Stimulated activated CD8-positive, alpha-beta memory T cell treated with anti-CD3 and anti-CD28 coated beads, Interleukin-12 subunit alpha, Interleukin-12 subunit beta, amount 100 ng/mL, for 4 hours (primary cell): ENCODE measurements at places on chromosomes 3 and 15.

- no peak for DNase-seq
Measured at GRCh38 chr3:39144095-39144747, 9.2 kb downstream of the CSRNP1 start.

GRCh38 chr3:54121414-54122323, 683 bp upstream of the CACNA2D3 start:
- DNase-seq, result no peak

DNA sequence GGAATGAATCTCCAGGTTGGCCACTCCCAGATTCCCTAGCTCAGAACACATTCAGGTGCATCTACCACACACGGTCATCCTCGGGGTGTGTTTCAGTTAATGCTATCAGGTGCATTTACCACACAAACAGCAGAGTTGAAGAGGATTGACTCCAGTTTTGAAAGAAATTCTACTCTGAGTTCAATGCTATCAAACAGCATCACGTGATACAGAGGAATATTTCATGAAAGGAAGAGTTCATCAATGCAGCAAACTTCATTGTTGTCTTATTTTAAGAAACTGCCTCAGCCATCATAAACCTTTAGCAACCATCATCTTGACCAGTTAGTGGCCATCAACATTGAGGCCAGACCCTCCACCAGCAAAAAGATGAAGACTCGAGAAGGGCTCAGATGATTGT, 22.6 kb upstream of the LRRN1 start:
- no peak for DNase-seq

DNA sequence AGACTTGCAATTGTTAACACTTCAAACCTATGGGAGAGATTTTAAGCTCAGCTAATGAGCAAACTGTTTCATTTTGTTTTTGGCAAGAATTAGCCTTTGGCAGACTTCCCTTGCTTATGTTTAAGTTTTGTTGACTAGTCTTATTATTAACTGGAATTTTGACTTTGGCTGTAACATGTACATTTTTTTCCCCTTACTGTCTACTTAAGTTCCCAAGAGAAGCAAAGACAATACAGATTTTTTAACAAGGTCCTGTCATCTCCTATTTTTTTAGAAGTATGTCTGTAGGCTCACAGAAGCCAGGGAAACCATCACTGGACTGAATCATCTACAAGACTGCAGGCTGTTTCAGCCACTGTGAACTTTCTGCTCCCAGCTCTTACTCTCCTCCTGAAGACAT, 74.3 kb downstream of the DGKG start:
- DNase-seq, result no peak

DNA sequence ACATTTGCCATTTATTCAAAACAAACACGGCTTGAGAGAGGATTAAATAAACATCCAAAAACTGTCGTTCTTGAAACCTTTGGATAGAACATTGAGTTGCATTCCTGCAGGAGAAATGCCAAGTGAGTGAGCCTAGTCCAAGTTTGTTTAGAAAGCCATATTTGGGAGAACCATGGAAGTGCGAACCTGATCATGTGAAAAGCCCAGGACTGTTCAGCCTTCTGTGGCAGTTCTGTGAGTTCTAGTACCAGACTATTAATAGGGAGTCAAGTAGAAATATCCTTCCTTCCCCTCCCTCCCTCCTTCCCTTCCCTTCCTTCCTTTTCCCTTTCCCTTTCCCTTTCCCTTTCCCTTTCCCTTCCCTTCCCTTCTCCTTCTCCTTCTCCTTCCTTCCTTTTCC, 470.4 kb downstream of the LPP start:
- no peak for DNase-seq

DNA sequence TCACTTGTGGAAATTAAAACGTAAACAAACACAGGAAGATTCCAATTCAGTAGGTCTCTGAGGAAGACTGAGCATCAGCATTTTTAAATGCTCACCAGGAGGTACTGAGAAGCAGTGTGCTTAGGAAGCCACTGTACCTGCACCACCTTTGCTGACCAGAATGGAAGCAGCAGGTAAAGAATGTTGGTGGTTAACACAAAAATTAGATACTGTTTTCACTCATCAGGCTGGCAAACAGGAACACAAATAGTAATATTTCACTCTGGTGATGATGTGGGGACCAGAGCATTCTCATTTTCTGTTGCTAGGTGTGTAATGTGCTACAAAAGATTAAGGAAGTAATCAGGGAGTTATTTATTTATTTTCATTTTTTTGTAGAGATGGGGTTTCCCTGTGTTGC, 29.9 kb upstream of the GHSR start:
- DNase-seq, result no peak

DNA sequence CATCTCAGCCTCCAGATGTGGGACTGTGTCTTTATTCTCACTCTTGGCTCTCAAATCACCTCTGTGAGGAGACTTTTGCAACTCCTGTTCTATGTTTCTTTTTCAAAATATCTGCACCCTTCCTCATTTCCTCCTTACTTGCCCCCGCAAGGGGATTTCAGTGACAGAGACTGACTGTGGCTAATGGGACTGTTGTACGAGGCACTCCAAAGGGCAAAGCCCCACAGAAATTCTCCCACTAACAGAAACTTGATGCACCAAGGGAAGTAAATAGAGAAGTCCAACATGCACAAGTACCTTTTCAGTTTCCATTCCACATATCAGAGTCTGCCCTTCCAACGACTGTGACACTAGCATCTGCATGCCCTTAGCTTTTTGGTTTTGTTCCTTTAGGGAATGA, 69.7 kb downstream of the LRRK1 start:
- no peak for DNase-seq

GRCh38 chr3:50340448-50341329, at the start of gene RASSF1:
TSS of gene RASSF1 (minus strand) at chr3:50340836. CDS start at chr3:50340805, 31 bp downstream.
- DNase-seq, result peak; percentile 48

- DNase-seq, result peak; percentile 41
Measured at GRCh38 chr3:184777566-184778356, 34.2 kb upstream of the VPS8 start.

GRCh38 chr3:149384911-149385321, 7.5 kb upstream of the TM4SF1 start:
- DNase-seq, result no peak

DNA sequence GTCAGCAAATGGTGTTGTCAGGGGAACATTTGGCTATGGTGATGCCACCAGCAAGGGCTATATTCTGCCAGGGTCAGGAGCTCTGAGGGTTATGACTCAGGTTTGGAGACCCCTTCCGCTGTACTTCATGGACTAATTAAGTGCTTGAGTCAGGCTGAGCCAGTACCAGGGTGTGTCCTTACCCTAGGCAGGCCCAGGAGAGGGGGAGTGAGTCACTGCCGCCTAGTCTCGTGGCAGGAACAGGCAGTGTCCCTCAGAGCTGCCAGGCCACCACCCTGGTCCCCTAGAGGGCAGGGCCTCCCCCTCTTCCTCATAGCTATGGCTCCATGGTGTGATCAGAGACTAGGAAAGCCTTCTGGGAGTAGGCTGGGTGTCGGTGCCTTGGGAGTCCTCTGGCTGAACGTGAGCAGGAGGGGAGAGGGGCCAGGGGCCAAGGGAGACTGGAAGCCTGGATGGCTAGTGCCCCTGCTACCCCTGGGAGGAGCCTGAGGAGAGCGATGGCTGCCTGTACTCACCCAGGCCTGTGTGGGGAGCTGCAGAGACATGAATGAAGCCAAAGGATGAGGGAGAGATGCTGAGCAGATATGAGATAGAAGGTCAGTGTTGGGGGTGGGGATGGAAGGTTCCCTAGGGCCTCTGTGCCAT, 10.6 kb downstream of the MAPKAPK3 start:
- no peak for DNase-seq

DNA sequence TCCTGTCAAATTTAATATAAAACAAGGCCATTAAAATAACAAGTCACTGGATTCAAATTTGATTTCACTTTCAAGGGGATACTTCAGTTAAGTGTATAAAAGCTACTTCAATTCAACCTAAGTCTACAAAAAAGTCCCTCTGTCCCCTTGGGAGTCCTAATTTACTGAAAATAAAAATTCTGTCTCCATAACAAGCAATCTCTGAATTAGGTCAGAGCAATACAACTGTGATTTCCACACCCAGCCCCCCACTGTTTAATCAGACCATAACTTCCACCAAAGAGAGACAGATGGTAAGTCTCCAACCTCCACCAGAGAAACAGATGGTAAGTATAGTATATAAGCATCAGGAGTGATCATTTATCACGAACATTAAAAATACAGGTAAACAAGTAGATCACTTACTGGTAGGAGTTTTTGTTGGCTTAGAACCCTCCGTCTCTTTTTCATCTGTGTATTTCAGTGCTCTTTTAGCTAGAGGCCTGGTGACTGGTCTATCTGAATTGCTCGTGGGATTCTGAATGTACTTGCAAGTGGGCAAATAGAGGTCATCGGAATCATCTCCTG, 12.1 kb downstream of the SGO1 start:
- no peak for DNase-seq

- DNase-seq, result peak; percentile 42
Measured at GRCh38 chr3:51391566-51392354, 675 bp downstream of the RBM15B start.

GRCh38 chr3:156317462-156318074, 197.2 kb downstream of the KCNAB1 start:
- DNase-seq, result no peak

GRCh38 chr3:106728315-106729098, 648.7 kb upstream of the CCDC54 start:
- DNase-seq, result no peak

DNA sequence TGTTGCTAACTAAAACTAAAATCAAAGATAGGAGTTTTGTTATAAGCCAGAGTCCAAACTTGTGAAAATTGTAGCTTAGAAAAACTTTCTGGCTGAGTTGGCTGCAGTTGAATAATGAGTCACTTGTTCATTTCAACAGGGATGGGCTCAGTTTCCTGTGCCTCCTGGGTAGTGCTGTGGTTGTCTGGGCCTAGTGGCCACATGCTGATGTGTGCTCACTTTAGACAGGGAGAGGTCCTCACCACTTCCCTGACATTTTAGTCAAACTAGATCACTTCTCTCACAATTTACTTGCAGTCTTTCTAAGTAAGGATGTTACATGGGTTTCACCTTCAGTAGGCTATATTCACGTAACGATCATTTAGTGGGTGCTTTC, 6.3 kb upstream of the UBE2Q2 start:
- DNase-seq, result peak; percentile 19

- DNase-seq, result no peak
Measured at GRCh38 chr3:187305881-187306280, 14.3 kb upstream of the MASP1 start.

- no peak for DNase-seq
Measured at GRCh38 chr15:31252171-31252785, 74.4 kb upstream of the KLF13 start.

- no peak for DNase-seq
Measured at GRCh38 chr3:59444294-59444671, 394.5 kb upstream of the CFAP20DC start.

GRCh38 chr3:31634476-31634875, 101.8 kb downstream of the STT3B start:
- no peak for DNase-seq

DNA sequence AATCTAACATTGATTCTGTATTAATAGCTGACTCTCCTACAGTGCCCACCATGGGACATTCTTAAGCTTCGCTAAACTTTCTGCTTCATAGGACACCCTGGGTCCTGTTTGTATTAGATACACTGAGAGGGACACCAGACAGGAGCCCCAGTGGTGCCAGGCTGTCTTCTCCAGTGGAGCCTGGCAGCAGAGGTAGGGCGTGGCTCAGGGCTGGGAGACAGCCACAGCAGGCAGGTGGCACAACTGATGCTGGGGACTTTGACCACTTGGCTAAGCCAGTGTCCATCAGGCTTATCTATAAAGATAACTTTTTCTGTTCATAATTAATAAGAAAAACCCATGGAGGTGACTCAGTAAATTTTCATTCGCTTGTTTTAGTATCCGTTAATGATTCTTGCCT, 21.8 kb downstream of the NIPA1 start:
- DNase-seq, result no peak

- no peak for DNase-seq
Measured at GRCh38 chr3:189567322-189567721, 63.9 kb upstream of the TP63 start.

DNA sequence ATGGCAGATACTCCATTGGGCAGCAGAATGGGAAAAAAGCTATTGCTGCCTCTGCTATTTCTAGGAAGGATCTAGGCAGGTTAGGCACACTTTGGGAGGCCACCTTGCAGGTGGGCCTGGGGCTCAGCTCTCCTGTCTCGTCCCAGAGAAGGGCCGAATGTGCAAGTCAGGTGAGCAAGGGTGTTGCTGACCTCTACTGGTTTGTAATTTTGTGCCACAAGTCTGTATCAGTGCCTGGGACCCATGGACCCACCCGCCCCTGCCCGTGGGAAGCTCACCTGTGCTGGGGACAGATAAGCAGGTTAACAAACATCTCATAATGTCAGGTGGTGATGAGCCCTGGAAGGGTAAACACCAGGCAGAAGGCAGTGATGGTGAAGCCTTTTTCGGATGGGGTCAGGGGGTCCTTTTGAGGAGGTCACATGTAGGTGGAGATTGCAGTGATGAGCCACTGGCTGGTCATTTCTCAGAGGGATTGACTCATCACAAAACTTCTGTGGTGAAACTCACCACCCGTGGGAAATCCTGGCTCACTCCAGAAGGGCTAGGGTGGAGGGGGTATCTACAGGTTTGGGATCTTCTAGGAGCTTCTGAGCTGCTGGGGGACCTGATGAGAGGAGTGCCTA, 161.3 kb downstream of the KLF13 start:
- no peak for DNase-seq

GRCh38 chr3:102478160-102478559, 43.3 kb downstream of the ZPLD1 start:
- no peak for DNase-seq

DNA sequence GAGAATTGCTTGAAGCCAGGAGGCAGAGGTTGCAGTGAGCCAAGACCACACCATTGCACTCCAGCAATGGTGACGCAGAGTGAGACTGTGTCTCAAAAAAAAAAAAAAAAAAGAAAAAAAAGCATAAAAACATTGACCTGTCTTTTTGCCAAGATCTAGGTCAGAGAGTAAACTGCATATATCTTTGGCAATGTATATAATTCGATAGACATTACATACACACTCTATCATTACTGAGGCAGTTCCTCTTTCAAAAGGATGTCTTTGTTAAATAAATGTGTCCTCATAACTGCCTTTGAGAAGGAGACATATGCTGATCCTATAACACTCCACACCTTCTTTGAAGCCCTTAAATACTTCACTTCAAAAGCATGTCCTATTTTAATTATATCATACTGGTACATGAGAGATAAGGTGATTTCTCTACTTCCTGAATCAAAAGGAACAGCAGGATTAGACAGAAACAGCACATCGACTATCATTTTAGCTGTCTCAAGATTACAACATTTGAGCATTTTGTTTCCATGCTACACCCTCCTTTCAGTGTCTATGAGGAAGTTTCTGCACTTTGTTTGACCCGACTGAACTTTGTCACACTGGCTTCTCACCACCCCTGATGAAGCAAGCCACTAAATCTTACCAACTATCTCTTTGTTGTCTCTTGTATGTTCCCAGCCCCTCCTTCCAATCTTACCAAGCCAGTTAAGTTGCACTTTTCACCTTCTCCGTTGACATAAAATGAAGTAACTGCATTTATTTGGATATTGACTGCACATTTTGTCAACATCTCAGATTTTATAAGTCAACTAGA, 335.8 kb downstream of the MECOM start:
- DNase-seq, result no peak

DNA sequence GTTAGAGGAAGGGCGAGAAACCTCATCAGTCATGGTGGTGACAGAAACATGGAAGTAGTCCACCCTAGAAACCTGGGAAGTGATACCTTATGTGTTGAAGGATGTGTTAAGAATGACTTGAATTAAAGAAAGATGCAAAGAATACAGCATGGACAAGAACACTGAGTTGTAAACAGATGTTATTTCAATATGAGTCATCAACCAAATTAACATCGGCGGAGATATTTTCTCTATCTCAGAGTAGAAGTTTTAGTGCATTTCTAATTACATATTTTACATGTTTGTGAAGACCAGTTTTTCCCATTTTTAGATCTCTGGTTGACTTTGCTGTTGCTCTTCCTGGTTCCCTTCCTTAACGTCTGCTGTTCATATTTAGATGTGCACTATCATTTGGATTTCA, 268.8 kb upstream of the TBL1XR1 start:
- DNase-seq, result no peak
